MM.1S (cell line): ENCODE measurements at places on chromosomes 5 and 9.
A peak's percentile ranks its signal among the peaks of the same experiment; 100 is the strongest.

DNA sequence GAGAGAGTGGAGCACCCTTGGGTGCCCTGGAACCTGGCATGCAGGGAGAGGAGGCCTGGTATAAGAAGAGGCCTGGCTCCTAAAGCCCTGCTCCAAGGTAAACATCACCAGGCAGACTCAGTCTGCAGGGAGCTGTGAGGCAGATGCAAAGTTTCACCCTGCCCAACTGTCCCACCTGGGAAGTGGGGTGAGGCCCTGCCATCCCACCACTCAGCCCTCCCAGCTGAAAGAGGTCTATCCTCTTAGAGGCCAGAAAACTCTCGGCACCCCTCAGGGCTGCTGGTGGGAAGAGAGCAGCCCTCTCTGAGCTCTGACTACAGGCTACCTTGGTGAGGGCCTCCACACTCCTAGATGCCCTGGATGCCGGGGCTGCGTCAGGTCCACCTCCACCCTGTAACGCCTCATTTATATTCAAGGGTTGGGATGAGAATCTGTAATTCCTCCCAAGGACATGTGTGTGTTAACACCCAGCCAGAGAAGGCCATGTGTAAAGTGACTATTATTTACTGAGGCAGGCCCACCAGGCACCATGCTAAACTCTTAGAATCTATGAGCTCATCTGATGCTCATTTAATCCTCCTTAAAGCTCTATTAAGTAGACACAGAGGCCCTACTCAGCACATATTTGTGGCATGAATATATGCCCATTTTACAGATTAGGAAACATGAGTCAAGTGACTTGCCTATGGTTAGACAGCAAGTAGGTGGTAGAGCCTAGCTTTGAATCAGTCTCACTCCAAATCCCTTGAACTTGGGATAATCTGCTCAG is 205.9 kb downstream of the FSTL4 start:
- H3K27me3 ChIP-seq: no peaks in the 10 kb centered on the region
- no peaks in the 10 kb centered on the region for H3K36me3 ChIP-seq
- no peak overlapping the region for H3K4me3 ChIP-seq
- no peaks in the 10 kb centered on the region for H3K4me1 ChIP-seq
- DNase-seq: no peak

DNA sequence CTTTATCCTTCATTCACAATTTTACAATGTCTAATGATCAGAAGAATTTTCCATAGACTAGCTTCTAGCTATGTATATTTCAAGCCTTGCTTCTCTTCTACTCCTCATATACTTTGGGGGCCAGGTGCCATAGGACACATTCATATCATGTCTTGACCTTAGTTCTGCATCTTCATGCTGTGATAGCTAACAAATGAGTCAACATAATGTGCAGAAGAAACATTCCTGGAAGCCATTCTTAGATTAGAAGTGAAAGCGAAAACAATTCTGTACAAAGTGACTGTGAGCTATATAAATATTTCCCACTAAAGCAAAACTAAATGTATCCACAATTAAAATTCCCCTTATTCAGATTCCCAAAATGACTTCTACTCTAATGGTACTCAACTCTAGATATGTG is 320.2 kb upstream of the NREP start:
- no peak overlapping the region for H3K4me3 ChIP-seq
- H3K27me3 ChIP-seq: no peaks in the 10 kb centered on the region
- H3K36me3 ChIP-seq: no peaks in the 10 kb centered on the region
- no peak overlapping the region for H3K27ac ChIP-seq
- peak; percentile 39 for DNase-seq
- peaks cover 3% of the 10 kb centered on the region; the same call in 1 of the 2 replicates for H3K4me1 ChIP-seq

GRCh38 chr5:143564417-143564816 is 160.9 kb upstream of the NR3C1 start:
- H3K36me3 ChIP-seq: no peaks in the 10 kb centered on the region
- no peak overlapping the region for H3K4me3 ChIP-seq
- H3K27me3 ChIP-seq: no peaks in the 10 kb centered on the region
- H3K27ac ChIP-seq: peak overlapping the region; percentile 4; the same call in 1 of the 2 replicates

DNA sequence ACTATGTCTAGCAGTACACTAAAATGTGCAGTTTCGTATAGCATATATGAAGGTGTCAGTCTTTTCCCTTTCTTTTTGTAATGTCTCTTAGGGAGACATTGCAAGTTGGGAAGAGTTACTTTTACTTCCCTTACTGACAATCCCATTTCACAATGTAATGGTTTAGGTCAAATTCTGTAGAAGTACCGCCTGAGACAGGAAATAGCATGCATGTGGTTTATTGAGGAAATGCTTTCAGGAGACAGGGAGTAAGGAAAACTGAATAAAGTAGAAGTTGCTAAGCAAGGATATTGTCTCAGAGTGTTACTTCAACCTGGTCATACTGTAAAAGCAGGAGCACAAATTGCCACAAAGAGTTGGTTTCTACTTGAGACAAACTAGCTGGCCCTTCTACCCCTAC is 32.1 kb upstream of the MSANTD3 start:
- no peak overlapping the region for H3K4me3 ChIP-seq
- H3K27ac ChIP-seq: no peak overlapping the region
- H3K36me3 ChIP-seq: no peaks in the 10 kb centered on the region
- H3K27me3 ChIP-seq: no peaks in the 10 kb centered on the region

DNA sequence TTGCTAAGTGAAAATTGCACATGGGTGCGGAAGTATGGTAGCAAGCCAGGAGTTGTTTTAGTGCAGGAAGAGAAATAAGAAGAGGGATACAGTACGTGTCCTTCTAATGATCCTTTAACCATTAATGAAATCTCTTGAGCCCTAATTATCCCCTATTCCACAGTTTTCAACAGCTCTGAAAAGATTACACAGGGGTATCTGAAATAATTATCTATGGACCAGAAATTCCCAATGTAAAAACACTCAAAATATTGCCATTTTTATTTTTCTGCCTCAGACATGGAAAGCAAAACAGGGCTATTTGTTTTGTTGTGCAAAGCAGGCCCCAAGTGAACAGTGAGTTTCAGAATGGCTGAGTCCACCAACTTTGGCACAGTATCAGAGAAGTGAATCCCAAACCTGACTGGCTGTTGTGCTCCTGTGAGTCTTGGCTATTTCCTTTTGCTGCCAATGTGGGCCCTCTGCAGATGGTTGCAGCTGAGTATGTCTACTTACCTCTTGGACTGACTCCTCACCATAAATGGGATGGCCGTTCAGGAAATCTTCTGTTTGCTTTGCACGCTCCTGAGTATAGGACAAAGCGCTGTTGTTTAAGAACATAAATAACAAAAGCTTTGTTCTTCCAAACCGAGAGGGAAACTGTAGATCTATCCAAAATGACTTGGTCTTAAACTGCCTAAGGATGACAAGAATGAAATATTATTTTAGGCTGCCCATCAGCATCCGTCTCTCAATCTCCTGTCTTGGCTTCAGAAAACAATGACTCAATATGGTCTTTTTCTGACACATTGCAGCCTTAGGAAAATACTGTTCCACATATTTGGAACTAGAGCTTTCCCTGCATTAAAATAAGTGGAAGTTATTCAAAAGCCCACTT is 204.1 kb downstream of the DEPDC1B start:
- no peaks in the 10 kb centered on the region for H3K36me3 ChIP-seq
- no peak overlapping the region for H3K27ac ChIP-seq
- H3K4me1 ChIP-seq: no peaks in the 10 kb centered on the region
- no peaks in the 10 kb centered on the region for H3K27me3 ChIP-seq
- DNase-seq: no peak

DNA sequence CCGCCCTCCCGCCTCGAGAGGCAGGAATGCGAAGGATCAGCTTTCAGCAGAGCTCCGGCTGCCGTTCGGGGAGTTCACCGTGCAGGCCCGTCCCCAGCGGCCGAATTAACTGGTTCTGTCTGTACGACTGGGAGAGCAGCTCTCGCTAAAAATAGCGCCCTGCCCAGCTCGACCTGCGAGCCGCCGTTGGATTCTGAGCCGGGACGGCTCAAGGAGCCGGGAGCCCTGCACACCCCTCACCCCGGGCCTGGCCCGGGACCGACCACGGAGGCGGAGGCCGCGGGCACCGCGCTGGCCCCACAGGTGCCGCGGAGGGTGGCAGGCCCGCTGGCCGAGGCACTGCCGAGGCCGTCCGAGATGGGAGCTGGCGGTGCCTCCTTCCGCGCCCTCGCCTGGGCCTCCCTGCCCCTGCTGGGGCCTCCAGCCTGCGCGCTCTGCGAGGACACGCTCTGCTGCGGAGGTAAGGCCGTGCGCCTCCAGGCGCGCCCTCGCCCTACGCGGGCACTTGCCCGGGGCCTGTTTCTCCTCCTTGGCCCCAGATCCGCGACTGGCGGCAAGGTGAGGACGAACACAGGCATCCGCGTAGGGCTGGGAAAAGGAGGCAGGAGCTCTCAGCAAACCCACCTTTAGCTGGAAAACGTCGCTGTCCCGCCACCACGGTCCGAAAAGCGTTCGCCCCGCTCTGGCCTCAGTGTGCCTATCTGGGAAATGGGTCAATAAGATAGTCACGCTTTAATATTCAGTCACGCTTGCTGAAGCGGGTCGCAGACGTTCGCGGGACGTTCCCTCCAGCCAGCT is 53.1 kb upstream of the DAB2IP start:
- no peaks in the 10 kb centered on the region for H3K4me1 ChIP-seq
- H3K36me3 ChIP-seq: no peaks in the 10 kb centered on the region
- no peak for DNase-seq
- H3K4me3 ChIP-seq: no peak overlapping the region
- H3K27ac ChIP-seq: no peak overlapping the region
- H3K27me3 ChIP-seq: peaks cover 10% of the 10 kb centered on the region; the same call in 1 of the 2 replicates

GRCh38 chr9:131198041-131198715 is 72.8 kb downstream of the NUP214 start:
- no peaks in the 10 kb centered on the region for H3K27me3 ChIP-seq
- no peak overlapping the region for H3K4me3 ChIP-seq
- H3K4me1 ChIP-seq: peaks cover 2% of the 10 kb centered on the region
- no peak for DNase-seq
- peaks cover 3% of the 10 kb centered on the region; the same call in 1 of the 2 replicates for H3K36me3 ChIP-seq
- H3K27ac ChIP-seq: no peak overlapping the region

GRCh38 chr5:143271431-143271830 is 132.1 kb downstream of the NR3C1 start:
- peak; percentile 35 for DNase-seq
- no peaks in the 10 kb centered on the region for H3K27me3 ChIP-seq
- H3K27ac ChIP-seq: no peak overlapping the region
- H3K36me3 ChIP-seq: no peaks in the 10 kb centered on the region
- H3K4me3 ChIP-seq: no peak overlapping the region
- H3K4me1 ChIP-seq: 0 out of 2 replicates have a peak, but pooled peaks cover 7% of the 10 kb centered on the region

DNA sequence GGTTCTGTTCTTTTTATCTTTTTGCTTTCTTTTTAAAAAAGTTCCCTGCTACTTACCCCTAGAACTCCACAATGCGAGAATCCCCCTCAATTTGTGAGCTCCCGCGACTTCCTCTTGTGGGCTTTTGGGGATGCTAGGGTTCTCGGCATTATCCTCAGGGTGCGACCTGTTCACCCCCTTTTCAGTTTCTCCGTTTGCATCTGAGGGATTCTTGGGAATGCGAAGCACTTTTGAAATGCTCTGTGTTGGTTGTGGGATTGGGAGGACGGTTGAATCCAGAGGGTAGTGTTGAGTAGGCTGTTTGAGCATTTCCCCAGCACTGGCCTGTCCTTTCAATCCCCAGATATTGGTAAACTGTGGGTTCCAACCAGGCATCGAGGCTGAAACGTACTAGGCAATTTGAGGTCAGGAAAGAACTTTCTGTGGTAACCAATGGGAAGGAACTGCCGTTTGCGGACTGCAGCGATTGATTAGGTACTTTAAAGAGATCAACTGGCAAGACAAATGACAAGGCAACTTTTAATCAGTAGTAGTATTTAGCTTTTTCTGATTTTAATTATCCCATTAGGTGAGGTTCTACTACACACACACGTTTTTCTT is 415 bp downstream of the XRCC4 start:
- peak overlapping the region; percentile 95 for H3K4me3 ChIP-seq
- H3K27me3 ChIP-seq: no peaks in the 10 kb centered on the region
- H3K27ac ChIP-seq: peak overlapping the region; percentile 72
- H3K36me3 ChIP-seq: 0 out of 2 replicates have a peak, but pooled peaks cover 4% of the 10 kb centered on the region
- DNase-seq: peak; percentile 10

GRCh38 chr5:10333154-10334006 is 20.1 kb upstream of the MARCHF6 start:
- no peaks in the 10 kb centered on the region for H3K36me3 ChIP-seq
- H3K27ac ChIP-seq: no peak overlapping the region
- peak overlapping the region; percentile 81 for H3K4me3 ChIP-seq
- no peaks in the 10 kb centered on the region for H3K27me3 ChIP-seq
- no peaks in the 10 kb centered on the region for H3K4me1 ChIP-seq
- peak; percentile 49 for DNase-seq

DNA sequence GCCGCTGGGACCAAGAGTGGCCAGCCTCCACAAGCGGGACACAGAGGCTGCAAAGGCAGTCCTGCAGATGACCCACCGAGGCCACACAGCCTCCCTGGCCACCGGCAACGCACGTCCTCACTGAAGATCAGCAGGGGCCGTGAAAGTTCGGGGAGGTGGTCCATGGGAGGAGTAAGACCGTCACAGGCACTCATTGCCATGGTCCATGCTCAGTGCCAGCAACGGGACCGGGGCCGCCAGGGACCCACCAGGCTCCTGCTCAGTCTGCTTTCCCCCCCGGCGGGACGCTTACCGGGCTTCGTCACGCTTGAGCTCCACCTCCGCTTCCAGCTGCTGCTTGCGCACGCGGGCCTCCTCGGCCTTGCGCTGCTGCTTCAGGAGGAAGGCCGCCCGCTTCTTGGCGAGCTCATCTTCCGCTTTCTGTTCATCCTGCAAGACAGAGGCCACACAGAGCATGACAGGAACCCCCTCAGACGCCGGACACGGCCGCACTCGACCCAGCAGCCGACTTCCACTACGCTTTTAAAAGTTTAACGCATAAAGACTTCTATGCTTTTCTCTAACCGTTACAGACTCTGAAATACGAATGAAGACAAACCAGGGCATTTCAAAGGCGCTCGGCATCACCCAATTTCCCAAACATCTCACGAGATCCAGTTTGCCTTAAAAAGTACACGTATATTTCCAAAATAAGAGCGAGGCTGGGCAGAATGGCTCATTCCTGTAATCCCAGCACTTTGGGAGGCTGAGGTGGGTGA is 88.4 kb downstream of the CAMSAP1 start:
- H3K27me3 ChIP-seq: no peaks in the 10 kb centered on the region
- H3K4me1 ChIP-seq: no peaks in the 10 kb centered on the region
- no peak overlapping the region for H3K4me3 ChIP-seq
- no peak for DNase-seq
- no peak overlapping the region for H3K27ac ChIP-seq

GRCh38 chr5:37400501-37400900 is 21.4 kb downstream of the WDR70 start:
- H3K27ac ChIP-seq: no peak overlapping the region
- H3K36me3 ChIP-seq: no peaks in the 10 kb centered on the region
- no peak overlapping the region for H3K4me3 ChIP-seq
- no peaks in the 10 kb centered on the region for H3K27me3 ChIP-seq
- no peaks in the 10 kb centered on the region for H3K4me1 ChIP-seq

DNA sequence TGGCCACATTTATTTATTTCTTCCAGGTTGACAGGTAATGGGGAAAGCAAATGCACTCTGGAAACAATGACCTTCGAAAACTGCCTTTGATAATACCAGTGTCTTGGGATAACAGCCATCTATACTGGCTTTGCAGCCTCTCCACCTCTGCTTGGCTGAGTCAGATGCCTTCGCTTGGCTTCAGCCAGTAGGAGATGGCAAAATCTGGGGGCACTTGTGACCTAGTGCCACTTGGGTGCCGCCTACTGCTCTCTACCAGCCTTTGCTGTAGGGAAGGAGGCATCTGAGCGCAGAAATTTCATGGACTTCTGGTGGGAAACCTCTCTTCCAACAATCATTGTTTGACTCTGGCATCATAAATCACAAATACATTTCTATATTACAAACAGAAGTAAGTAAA is 21.8 kb downstream of the FYB1 start:
- H3K27me3 ChIP-seq: no peaks in the 10 kb centered on the region
- H3K36me3 ChIP-seq: no peaks in the 10 kb centered on the region
- no peak overlapping the region for H3K4me3 ChIP-seq
- H3K4me1 ChIP-seq: no peaks in the 10 kb centered on the region
- DNase-seq: no peak
- no peak overlapping the region for H3K27ac ChIP-seq
